ENCODE measurements at places on chromosomes 1 and 21.

DNA sequence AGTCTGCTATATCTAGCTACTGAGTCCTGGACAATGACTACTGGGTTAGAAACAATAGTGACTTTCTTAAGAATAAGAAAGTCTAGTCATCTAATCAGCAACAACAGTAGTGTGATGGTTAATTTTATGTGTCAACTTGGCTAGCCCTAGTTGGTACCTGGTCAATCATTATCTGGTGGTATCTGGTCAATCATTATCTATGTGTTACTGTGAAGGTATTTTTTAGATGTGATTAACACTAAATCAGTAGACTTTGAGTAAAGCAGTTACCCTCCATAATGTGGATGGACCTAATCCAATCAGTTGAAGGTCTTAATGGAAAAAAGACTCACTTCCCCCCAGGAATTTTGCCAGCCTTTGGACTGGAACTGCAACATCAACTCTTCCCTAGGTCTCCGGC is 312.6 kb downstream of the SIPA1L2 start:
- DNase-seq: no peak

DNA sequence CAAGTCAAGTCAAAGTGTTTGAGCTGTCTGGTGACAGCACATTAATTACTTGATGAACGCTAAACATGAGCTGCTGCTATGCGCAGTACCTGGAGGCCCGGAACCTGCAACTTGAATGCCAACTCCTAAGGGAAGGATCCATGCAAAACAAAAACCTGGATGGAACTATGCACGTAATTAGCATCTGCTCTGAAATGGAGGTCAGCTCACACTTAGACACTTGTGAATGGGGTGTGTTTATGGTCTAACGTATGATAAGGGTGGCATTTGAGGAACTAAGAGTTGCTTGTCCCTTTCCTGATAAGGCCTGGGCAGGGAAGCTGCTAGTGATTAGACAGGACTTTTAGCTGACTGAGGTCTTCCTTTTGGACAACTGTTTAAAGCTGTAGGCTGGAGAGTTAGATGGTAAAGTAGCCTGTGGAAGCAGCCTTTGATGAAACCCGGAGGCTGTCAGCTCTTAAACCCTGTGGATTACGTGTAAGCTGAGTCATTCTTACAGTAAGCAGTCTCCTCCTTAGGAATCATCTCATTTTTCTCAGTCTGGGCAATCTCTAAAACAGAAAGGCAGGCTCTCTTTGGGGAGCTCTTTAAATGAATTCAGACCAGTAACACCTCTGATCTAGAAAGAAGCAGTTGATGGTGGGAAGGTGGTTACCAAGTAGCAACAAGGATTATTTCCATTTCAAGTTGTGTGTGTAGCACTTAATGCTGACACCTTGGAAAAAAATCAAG is 6.8 kb downstream of the TENT5C start:
- DNase-seq: no peak

GRCh38 chr1:200901796-200902444 is 7.2 kb downstream of the INAVA start:
- DNase-seq: no peak

- no peak for DNase-seq
These were observed 32.0 kb downstream of the PCNT start for GRCh38 chr21:46356005-46356338.

DNA sequence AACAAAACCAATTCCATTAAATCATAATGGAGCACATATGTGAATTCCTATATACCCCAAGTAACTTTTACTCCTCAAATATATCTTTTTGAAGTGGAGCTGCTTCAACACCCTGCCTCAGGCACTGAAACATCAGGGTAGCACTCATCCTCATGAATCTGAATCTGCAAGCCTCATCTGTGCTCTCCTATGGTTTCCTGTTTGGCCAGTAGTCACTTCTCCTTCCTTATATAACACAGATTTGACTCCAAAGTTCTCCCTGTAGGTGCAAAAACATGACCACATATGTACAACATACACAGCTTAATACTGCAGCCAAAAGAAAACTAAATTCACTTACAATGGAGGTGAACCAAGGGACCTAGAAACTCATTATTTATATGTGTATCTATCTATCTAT is 7.2 kb downstream of the TRIT1 start:
- DNase-seq: no peak

DNA sequence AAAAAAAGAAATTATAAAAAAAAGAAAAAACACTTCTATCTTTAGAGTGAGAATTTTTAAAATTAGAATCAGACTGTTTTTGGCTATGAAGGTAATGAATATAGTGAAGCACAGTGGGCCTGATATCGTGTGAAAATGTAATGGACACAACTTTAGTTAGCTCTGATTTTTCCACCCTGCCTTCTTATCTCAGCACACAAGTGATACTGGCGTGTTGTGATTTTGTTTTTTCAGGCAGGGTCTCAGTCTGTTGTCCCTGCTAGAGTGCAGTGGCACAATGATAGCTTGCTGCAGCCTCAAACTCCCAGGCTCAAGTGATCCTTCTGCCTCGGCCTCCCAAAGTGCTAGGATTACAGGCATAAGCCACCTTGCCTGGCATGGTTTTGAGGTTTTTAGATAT is 22.3 kb downstream of the MACF1 start:
- no peak for DNase-seq

DNA sequence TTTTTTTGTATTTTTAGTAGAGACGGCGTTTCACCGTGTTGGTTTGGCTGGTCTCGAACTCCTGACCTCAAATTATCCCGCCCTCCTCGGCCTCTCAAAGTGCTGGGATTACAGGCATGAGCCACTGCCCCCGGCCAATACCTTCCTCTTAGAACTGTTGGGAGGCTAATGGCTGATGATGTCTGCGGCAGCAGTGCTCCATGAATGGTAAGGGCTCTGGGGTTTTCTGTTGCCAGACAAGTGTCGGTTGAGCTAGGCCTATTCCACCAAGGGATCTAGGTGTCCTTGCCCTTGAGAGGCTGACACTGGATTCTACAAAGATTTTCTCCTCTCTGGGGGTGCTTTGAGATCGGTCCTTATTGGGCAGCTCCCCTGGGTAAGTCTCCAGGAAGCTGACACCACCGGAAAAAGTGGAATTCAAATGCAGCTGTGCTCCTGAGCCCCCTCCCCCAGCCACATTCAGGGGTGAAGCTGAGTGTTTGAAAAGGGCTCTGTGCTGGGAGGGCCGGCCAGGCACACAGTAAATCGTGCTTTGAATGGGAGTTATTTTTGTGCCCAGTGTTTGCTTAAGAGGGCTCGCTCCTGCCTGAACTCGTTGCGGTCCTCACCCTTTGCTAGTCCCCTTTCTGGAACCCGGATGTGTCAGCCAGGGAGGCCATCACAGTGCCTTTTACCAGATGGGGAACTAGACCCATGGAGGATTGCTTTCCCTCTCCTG is 5.2 kb downstream of the SOX13 start:
- DNase-seq: peak; percentile 72

DNA sequence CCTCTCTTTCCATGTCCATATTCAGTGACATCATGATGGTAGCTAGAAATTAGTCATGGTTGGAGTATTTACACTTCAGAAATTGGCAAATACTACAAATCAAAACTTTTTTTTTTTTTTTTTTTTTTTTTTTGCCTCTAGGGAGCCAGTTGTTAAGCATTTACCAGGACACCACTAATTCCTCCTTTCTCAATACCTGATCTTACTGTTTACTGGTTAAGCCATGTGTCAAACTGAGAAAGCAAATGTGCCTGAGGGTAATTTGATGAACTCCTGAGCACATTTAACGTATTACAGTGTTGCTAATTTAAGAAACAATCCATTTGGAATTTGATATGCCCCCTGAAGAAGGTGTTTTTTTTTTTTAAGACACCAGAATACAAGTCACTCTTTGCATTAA is 94.4 kb downstream of the DNM3 start:
- DNase-seq: no peak

DNA sequence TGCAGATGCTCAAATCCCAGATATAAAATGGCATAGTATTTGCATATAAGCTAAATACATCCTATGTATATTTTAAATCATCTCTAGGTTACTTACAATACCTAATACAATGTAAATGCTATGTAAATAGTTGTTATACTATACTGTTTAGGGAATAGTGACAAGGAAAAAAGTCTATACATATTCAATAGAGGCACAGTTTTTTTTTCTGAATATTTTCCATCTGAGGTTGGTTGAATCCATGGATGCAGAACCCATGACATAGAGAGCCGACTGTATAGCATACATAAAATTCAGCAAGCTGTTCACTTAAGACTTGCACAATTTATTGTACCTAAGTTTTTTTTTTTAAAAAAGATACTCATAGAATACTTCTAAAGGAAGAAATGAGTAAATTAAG is 6.5 kb downstream of the TAF13 start:
- DNase-seq: no peak

DNA sequence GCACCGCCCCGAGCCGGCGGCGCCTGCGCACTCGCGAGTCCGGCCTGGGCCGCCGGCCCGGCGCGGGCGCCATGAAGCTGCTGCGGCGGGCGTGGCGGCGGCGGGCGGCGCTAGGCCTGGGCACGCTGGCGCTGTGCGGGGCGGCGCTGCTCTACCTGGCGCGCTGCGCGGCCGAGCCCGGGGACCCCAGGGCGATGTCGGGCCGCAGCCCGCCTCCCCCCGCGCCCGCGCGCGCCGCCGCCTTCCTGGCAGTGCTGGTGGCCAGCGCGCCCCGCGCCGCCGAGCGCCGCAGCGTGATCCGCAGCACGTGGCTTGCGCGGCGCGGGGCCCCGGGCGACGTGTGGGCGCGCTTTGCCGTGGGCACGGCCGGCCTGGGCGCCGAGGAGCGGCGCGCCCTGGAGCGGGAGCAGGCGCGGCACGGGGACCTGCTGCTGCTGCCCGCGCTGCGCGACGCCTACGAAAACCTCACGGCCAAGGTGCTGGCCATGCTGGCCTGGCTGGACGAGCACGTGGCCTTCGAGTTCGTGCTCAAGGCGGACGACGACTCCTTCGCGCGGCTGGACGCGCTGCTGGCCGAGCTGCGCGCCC is at the start of gene B3GALT6:
Gene B3GALT6 (plus strand): TSS at position 30 of the 588 bp plus-strand sequence. CDS start 42 bp downstream, at position 72.
- no peak for DNase-seq

- DNase-seq: no peak
These were observed 73.2 kb downstream of the GRIK3 start for GRCh38 chr1:36961062-36961615.

GRCh38 chr1:157163273-157164127 is 25.3 kb upstream of the ETV3 start:
- DNase-seq: peak; percentile 89

DNA sequence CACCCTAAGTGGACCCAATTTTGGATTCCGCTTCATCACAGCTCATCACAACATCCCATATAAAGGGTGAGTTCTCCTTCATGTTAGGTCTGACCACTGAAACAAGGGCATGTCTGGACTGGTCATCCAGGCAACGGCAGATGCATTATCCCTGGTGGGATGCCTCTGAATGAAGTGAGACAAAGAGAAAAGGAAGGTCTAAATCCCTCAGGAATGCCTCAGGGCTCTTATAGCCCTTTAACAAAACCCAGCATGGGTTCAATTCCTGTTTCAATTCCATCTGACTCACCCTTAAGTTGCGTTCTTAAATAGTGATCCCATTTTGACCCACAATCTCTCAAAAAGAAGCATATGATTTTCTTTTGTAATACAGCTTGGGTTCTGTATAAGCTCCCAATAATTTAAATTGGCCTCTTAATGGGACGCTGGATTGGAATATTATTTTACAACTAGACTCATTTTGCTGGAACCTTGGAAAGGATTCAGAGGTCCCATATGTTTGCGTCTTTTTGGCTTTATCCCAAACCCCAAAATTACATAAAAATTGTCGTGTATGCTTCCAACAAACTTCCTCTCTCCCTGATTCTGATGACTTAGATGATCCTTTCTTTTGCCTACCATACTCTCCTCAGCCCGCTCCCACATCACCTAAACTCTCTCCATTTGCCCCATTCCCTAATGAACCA is 287.4 kb upstream of the ZP4 start:
- DNase-seq: peak; percentile 56

DNA sequence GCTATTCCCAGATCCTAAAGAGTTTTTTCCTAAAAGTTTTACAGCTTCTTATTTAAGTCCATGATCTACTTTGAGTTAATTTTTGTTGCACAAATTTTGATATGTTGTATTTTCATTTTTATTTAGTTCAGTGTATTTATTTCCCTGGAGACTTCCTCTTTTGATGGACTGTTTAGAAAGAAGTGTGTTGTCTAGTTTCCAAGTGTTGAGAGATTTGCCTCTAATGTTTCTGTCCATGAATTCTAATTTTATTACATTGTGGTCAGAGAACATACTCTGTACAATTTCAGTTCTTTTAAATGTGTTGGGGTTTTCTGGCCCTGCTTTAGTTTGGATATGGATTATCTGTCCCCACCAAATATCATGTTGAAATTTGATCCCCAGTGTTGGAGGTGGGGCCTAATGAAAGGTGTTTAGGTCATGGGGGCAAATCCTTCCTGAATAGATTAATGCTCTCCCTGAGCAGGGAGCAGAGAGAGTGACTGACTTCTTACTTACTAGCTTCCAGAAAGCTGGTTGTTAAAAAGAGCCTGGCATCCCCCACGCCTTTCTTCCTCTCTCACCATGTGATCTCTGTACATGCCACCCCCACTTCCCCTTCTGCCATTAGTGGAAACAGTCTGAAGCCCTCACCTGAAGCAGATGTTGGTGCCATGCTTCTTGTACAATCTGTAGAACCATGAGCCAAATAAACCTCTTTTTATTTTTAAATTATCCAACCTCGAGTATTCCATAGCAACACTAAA is 4.6 kb downstream of the CHD1L start:
- no peak for DNase-seq

DNA sequence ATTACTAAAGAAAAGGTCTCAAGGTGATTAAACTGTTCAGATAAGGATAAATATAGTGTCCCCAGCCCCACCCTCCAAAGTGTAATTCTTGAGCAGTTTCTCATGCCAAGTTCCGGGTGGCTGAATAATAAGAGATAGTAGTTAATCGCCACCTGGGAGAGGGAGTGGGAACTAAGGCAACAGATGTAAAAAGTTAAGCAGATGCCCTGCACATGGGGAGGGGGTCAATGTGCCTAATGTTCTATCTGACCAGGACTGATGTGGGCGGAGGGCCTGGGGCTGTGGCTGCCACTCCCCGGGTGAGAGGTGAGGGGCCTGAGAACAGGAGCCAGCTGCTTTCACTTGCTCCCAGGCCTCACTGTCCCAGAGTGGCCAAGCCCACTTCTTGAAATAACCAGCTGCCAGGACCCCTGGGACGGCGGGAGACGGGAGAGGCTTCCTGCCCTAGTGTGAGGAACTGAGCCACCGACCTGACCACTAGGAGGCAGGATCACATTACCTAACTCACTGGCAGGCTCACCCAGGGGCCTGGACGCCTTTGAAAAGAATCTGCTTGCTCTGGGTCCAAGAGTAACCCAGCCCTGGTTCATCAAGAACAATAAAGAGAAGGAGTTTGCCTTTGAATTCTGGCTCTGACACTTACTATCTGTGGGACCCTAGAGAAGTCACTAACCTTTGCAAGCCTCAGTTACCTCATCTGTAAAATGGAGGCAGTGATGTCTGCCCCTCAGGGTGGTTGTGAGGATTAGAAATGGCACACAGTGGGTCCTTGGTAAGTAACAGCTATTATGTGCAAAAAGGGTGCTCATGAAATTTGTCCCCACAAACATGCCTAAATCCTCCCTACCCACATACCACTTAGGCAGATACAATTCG is 179.2 kb downstream of the ATG4C start:
- DNase-seq: peak; percentile 84

Data from ecto neural progenitor cell (in vitro differentiated cells).